DMS153 (cell line): ENCODE measurements at places on chromosomes 7 and 10.
A peak's percentile ranks its signal among the peaks of the same experiment; 100 is the strongest.

GRCh38 chr7:35007768-35008167 lies 29.5 kb downstream of the DPY19L1 start:
- DNase-seq, result no peak

DNA sequence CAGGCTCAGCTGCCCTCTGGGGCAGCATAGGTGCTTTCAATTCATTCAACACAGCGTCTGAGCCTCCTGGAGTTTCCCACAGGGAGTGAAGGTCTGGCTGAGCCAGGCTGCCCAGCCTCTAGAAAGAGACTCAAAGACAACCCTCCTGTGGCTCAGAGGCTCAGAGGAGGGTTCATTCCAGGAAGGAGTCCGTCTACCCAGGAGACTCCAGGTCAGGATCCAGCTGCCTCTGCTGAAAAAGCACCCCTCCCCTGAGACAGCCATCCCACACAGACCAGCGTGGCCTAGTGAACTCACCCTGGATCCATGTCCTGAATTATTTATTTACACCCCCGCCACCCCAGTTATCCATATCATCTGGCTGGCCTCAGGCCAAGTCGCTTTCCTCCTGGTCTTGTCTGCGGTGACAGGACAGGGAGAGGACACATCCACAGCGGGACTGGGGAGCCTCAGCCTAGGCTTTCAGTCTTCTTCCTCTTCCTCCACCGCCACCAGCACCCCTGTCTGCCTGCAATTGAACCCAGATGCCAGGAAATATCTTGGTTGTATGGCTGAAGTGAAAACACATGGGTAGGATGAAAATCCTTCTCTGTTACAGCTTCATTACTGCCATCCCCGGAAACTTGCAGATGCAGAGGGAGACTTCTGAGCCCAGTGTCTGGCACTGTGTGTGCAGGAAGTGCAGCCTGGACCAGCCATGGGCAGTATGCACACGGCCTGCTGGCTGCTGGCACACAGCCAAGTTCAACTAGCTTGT lies 44.0 kb upstream of the COL13A1 start:
- DNase-seq, result peak; percentile 65

- no peak for DNase-seq
Observed at GRCh38 chr7:83055197-83055596, 107.5 kb downstream of the PCLO start.

DNA sequence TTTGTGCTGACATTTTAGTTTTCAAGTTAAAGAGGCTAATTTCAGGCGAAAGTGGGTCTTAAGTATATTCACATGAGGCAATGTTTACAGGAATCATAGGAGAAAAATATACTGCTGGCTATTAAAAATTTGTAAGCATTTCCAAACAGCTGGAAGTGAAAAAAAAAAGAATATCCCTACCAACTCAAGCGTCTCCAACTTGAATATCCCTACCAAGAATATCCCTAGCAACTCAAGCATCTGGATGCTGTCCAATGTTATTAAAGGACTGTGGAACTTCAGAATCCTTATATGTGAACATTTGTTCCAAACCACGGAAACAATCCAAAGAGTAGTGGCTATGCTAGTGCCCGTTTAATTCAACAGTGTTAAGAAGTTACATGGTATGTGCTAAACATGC lies 1303.0 kb downstream of the GATA3 start:
- no peak for DNase-seq

DNA sequence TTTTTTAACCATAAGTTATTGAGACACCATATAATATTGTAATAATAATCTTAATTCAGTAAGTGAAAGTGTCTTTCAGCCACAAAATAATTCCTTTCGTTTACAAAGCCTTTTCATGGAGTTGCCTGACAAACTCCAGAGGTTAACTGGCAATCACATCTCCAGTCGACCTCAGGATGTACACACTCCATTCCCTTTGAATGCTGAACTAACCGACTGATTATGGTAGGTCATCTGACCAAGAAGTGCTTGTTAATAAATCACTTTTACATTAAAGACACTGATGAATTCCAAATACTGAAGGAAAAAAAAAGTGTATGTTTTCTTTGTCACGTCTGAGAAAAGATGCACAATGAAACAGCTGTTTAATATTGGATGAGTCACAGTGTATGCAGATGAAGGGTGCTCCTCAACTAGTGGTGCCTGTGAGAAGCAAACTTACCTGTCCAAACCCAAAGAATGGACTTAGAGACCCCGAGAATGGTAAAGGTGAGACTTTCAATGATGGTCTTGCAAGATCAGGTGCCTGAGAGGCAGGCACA lies 348.1 kb upstream of the VWC2 start:
- no peak for DNase-seq

DNA sequence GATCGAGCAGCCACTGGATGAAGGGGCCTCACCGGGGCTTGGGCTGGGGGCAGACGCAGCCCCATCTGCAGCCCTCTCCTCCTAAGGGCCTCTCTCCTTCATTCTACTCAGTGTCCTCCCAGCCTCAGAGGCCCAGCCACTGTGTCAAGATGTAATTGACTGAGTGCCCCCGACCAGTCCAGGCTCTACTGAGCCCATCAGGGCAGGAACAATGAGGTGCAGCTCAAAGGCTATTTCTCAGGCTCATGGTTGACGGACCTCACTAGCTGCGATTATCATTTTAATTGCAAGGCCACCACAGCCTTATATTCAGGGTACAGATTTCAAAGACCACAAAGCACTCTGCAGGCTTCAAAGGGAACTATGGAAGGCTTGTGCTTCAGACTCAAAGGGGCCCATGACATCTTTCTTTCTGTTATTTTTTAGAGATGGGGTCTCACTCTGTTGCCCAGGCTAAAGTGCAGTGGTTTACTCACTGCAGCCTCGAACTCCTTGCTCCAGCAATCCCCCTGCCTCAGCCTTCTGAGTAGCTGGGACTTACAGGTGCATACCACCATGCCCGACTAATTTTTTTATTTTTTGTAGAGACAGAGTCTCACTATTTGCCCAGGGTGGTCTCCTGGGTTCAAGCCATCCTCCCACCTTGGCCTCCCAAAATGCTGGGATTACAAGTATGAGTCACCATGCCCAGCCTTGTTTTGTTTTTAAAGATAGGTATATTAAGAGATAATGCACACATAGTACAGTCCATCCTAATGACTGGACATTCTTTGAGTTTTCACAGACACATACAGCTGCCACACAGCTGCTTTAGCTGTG lies 23.7 kb downstream of the SLC29A3 start:
- no peak for DNase-seq

DNA sequence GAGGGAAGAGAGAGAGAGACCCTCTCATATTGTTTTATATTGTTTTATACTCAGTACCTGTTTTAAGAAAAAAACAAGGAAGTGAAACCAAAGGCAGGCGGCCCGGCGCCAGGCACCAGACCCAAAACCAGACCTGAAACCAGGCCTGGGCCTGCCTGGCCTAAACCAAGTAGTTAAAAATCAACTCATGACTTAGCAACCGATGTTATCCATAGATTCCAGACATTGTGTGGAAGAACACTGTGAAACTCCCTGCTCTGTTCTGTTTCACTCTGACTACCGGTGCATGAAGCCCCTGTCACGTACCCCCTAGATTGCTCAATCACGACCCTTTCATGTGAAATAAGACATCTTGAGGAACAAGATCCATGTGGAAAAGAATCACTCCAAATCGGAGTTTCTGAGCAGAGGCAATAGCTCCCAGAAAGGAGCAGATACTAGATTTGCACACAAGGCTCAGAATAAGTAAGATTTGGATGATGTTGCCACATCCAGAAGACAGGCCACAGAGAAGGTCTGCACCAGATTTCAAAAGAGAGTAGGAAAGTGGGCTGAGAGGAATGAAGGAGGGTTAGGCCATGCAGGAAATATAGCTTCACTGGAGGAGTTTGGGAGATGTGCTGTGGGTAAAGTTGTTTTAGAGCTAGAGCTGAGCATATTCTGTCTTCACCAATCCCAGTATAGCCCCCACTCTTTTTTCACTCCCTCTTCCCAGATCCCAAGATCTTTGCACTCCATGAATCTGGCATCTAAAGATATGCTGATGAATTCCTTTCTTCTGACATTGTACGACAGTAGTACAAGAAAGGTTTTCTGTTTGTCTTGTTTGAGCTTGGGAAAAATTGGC lies 8.8 kb upstream of the ZNF248 start:
- no peak for DNase-seq

DNA sequence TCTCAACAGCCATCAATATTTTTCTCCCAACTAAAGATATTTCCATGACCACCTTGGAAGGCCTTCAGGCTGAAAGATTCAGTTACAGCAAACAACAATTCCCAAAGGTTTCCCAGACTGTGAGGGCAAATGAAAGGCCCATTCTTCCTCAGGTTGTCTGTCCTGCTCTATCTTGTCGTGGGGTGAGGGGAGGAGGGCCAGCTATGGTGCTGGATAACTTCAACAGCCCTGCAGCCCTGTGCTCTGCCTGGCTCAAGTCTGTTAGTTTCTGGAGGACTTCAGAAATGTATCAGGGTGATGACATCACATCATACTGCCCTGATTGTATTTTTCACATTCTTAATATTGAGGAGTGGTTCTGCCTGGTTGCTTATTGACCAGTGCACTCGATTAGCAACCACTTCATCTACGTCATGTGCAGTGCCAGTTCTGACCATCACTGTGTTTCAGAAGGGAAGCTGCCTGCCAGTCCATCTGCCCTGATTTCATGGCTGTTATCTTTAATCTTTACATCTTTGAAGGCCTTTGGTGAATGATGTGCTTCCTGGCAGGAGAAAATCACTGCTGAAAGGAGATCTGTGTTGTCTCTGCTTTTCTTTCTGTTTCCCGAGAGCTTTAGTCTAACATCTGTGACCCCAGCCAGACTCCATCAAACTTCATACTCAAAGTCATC lies 135.5 kb downstream of the NRF1 start:
- no peak for DNase-seq

GRCh38 chr7:146728141-146728540 lies 611.5 kb downstream of the CNTNAP2 start:
- DNase-seq, result no peak

DNA sequence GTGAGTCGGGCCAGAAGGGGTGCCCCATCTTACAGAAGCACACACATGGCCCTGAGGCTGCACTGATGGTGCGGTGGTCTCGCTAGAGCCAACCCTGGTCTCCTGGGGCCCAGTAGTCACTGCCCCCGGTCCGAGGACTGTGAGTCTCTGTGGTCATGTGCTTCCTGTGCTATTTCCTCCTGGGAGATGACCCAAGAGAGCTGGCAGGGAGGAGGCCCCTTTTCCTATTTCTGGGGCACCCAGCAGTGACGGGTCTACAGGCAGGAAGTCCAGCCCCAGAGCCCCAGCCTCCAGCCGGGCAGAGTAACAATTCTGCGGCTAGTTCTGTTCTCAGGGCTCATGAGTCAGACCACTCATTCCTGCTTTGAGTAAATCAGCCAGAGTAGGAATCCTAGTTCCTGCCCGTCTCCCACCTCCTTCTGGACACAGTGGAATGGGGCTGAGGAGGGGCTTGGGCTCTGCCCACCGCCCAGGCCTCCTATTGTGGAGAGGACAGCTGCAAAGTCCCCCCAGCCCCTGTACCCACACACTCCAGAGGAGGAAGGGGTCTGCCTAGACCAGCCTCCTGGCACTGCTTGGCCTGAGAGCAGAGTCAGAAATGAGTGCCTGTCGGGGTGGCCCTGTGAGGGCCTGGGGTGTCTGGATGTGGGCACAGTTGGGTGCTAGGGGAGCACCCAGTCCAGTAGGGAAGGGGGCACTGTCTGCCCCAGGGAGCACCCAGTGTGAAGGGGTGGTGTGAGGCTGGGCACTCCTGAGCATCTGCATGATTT lies 80.5 kb upstream of the PPIF start:
- no peak for DNase-seq

GRCh38 chr10:129958629-129959543 lies 5.2 kb downstream of the EBF3 start:
- no peak for DNase-seq

- DNase-seq, result no peak
Observed at GRCh38 chr7:108629651-108630400, 60.2 kb downstream of the DNAJB9 start.
